Stimulated activated CD8-positive, alpha-beta memory T cell treated with anti-CD3 and anti-CD28 coated beads, Interleukin-15, amount 100 ng/mL, for 48 hours (primary cell): ENCODE measurements at places on chromosomes 4 and X.

- no peak for DNase-seq
Measured at GRCh38 chr4:186563761-186564160, 8.4 kb upstream of the MTNR1A start.

GRCh38 chr4:93646233-93646930 is 182.2 kb upstream of the ATOH1 start:
- DNase-seq: no peak

DNA sequence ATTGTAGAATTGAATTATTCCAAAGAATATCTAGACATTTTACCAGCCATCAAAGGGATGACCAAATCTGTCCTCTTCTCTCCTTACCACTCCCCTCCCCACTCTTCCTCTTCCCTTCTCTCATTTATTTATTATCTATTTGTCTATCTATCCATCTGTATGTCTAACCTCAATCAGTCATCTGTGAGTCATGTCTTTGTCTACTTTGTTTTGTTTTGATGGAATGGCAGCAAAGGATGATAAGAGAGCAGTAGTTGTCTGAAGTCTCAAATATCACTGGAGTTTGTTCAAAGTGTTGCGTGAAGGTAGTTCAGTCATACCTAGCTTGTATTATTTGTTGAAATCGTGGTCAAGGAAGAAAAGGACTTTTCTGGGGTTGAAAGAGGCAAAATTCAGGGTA is 34.7 kb upstream of the PGRMC2 start:
- no peak for DNase-seq

GRCh38 chr4:105306820-105307219 is 160.1 kb downstream of the TET2 start:
- no peak for DNase-seq

DNA sequence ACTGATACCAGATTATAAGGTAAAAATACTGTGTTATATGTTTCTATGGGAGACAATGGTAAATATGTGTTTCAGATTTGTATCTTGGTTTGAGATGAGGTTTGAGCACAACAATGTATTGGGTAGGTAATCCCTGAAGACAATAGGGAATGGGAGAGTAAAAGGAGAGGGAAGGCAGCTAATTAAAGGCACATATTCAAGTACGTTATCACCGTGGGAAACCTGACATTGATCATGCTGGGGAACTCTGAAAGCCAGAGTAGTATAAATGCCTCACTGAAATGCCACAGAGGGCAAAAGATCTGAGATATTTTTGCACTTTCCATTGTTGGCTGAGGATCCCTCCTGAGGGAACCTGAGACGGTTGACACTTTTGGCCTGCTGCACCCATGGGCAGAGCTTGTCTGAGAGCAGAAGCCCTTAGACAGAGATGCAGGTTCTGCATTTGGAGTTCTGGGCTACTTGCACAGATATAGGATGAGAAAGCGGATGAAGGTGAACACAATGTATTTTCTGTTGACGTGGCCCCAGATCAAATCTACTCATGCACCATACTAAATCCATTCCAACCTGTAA is 506.7 kb downstream of the PCDH18 start:
- no peak for DNase-seq

DNA sequence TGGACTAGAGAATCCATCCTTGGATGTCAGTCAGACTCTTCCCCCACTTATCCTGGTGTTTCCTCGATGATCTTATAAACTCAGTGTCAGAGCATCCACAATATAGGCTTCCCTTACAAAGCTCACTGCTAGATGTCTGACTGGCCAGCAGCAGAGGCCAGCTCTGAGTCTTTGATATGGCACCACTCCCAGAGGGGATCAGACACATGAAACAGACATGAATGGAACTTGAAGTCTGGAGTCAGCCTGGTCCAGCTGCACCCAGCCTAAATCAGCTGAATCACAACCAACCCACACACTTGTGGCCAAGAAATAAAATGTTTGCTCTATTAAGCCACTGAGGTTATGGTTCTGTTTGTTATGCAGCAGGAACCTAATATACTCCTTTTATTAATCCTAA is 129.6 kb upstream of the MED14 start:
- no peak for DNase-seq

DNA sequence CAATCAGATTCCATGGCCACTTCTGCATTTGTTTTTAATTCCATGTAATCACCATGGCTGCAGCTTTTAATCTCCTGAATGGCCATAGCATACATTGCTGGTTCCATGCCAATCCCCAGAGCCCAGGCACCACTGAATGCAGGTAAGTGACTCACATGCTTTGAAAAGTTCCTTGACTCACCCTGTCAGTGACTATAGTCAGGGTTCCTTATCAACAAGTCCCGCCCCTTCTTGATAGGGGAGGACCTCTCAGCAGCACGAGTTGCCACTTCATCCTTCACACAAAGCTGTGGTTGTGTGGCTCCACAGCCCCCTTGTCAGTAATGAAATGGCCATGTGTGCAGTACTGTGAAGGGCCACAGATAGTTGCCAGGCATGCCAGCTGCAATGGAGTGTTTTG is 516.6 kb downstream of the PPARGC1A start:
- no peak for DNase-seq

DNA sequence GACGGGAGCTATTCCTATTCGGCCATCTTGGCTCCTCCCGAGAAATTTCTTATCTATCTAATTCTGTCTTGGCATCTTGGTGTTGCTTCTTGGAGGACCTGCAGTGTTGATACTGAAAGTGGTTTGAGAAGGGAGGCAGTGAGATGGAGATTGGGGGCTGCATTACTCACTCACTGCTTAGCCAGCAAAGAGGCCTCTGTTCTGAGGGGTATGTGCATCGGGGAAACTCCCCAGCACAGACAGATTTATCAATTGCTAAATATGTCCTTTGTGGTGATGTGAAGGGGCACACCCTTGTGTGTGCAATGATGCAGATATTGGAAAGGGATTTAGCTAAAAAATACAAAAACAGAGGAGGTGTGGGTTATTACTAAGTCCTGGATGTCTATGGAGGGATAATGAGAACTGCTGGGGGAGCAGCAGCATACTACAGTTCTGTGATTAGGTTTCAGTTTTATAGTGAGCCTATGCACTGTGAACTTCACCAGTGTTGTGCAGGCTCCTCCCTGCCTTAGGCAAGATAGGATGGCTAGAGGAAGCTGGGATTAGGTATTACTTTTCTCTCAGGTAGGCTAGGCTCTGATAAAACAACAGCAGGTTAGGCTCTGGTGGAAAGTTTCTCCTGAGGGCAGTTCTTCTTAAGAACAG is 279.0 kb downstream of the HS3ST1 start:
- DNase-seq: no peak

DNA sequence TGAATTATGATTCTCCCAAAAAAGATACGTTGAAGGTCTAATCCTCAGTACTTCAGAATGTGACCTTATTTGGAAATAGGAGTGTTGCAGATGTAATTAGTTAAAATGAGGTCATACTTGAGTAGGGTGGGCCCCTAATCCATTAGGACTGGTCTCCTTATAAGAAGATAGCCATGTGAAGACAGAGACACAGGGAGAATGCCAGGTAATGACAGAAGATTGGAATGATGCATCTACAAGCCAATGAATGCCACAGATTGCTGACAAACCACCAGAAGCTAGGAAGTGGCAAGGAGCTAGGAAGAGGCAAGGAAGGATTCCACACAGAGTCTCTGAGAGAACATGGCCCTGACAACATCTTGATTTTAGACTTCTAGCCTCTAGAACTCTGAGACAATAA is 7.4 kb upstream of the RPS6KA3 start:
- no peak for DNase-seq

DNA sequence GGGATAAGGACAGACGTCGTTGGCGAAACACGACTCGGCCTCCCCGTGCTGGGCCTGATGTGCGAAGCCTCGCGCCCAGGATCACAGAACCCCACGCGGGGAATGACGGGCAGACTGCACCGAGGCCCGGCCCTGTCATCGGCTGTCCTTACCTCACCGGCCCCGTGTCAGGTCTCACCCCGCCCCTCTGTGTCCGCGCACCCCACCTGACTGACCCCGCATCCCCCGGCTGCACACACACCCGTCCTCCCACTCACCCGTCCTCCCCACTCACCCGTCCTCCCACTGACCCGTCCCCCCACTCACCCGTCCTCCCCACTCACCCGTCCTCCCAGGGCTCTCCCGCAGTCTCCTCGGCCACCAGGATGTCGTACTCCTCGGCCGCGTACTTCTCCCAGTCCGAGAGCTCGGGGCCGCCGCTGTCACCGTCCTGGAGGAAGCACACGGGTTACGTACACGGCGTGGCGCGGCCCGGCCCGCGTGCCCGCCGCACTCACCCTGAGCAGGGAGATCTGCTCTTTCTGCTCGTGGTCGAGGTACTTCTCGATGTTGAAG is 19.8 kb upstream of the GTPBP6 start:
- no peak for DNase-seq

GRCh38 chr4:135601351-135601750 is 1399.8 kb upstream of the PABPC4L start:
- DNase-seq: no peak

- DNase-seq: no peak
Measured at GRCh38 chr4:81914623-81915022, 442.9 kb upstream of the RASGEF1B start.

DNA sequence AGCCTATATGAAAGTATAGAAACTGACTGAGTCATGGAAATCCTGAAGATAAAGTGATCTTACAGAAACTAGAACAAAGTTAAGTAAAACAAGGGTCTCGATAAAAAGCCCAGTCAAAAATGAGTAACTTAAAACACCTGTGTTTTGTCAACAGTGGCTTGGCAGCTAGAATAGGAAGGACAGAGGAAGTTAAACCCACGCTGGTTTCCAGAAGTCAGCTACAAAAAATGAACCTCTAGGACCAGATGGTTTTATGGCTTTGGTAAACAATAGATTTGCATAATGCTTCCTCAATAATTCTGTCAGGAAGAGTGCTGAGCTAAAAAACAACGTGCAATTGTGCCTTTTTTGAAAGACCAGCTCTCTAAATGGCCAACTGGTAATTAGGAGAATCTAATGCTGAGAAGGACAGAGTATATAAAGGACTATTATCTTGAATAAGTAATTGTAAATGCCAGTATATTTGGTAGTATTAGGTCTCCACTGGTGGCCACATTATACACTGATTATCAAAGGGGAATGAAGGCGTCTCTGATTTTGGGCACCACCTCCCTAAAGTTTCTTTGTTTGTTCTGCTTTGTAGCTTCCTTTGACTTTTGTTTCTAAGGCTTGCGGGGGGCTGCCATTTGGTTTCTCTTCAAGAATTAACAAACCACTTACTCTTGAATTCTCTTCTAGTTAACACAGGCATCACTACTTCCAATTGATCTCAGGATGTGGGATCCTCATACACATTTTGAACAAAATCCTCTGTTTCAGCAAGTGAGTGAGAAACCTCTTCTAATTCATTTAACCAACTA is 72.2 kb upstream of the PPP3CA start:
- DNase-seq: no peak

- no peak for DNase-seq
Measured at GRCh38 chrX:68936126-68936525, 107.3 kb downstream of the EFNB1 start.
